ENCODE measurements at places on chromosomes 11 and 22. TPM values are rescaled to one million over a fixed set of nuclear protein-coding genes. Genes with fewer than 3 reads are reported as not detected.
A peak's percentile ranks its signal among the peaks of the same experiment; 100 is the strongest.

The OR5D18 gene
- total RNA-seq, result not detected

GRCh38 chr11:134654161-134654915 is 242.3 kb upstream of the B3GAT1 start:
- no peak for DNase-seq

GRCh38 chr11:35330931-35331330 is 88.4 kb downstream of the SLC1A2 start:
- no peak for DNase-seq

- DNase-seq, result peak; percentile 72
Measured at GRCh38 chr11:87405843-87406242, 368.1 kb downstream of the TMEM135 start.
